Activated gamma-delta T cell treated with anti-CD3 and anti-CD28 coated beads, Interleukin-2, amount 50 U/mL, for 16 hours (primary cell): ENCODE measurements at places on chromosomes 7 and 10.

GRCh38 chr10:126122881-126123280, 226.5 kb downstream of the FANK1 start:
- DNase-seq: no peak

DNA sequence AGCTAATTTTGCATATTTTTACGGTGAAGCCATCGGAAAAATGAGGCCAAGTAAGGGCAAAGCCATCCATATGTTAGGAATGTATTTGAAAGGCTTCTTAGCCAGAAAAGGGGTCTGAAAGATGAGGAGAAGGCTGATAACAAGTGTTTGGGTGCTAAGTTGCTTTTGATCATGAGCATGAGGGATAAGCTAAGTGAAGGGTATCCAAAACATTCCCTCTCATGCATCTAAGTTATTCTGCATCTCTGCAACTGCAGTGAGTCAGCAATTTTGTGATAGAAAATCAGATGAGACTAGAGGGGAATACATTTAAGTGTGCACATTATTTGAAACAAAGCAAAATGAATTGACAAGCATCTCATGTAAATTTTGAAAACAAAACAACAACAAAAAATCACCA, 282.8 kb downstream of the GPR158 start:
- DNase-seq: no peak

GRCh38 chr10:54010337-54010933, 790.6 kb downstream of the PCDH15 start:
- no peak for DNase-seq

- DNase-seq: no peak
These were observed 39.2 kb upstream of the MBL2 start for GRCh38 chr10:52811776-52812175.

DNA sequence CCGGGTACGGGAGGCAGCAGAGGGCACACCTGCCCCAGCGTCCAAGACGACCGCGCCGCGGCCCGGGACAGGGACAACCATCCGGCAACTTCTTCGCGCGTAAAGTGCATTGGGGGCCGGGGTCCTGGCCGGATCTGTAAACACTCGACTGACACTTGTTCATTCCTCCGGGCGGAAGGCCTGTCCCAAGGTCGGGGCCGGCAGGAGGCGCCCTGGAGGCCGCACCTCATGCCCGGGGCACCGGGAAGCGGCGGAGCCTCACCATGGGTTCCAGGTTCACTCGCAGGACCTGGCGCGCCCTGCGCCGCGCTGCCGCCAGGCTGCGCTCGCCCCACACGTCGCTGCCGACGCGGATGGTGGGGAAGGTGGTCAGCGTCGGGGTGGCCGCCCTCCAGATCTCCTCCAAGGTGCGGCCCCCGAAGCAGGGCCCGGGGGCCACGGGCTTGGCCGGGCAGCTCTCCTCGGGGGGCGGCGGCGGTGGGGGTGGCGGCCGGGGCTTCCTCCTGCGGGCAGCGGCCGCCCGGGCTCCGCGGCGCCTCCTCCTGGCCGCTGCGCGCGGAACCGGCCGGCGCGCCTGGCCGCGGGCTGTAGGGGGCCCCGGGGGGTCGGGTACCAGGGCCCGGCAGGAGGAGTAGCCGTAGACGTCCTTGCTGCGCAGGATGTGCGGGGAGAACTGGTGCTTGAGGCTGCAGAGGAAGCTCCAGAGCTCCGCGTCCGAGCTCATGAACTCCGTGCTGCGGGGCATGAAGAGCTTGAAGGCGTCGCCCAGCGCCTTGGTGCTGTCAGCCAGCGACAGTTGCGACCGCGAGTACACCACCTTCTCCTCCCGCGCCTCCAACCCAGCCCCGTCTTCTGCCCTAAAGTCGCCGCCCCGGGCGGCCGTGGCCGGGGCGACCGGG, 746 bp downstream of the CCDC71L start:
- DNase-seq: peak; percentile 63

GRCh38 chr10:49398000-49398861, 2.3 kb upstream of the DRGX start:
- DNase-seq: peak; percentile 36

GRCh38 chr7:124364283-124364682, 331.4 kb upstream of the TMEM229A start:
- no peak for DNase-seq

GRCh38 chr10:121128164-121128563, 277.0 kb downstream of the WDR11 start:
- no peak for DNase-seq

- no peak for DNase-seq
These were observed 126.2 kb upstream of the KCTD7 start for GRCh38 chr7:66502230-66503035.

- no peak for DNase-seq
These were observed 5.9 kb downstream of the PIK3CG start for GRCh38 chr7:106870983-106871410.

DNA sequence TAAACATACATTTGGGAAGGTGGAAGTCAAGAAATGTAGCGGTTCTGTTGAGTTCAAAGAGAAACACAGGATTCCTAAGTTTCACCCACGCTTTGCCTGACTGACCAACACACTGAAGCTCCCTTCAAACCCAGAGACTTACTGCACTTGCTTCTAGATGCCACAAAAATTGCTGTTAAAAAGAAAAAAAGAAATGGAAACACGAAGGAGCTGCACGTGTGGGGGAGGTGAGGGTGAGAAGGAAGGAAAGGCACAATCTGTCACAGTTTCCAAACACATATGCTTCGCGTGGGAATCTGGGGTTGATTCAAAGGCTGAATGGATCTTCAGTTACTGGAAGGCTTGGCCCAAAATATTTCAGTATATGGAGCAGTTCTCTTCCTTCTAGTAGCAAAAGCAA, 495.6 kb downstream of the DNAJB6 start:
- DNase-seq: no peak
